ENCODE measurements at places on chromosomes 2 and 18. TPM values are rescaled to one million over a fixed set of nuclear protein-coding genes. Genes with fewer than 3 reads are reported as not detected.

IGFBP5 gene
- not detected for total RNA-seq

CHRNG gene
- total RNA-seq, result not detected

COL6A3 gene
- 7.0 TPM for total RNA-seq

DYNAP gene
- not detected for total RNA-seq

AQP12B gene
- not detected for total RNA-seq

CCDC121 gene
- 0.20 TPM for total RNA-seq

- peaks cover 4% of the 10 kb centered on the region for H3K27me3 ChIP-seq
- DNase-seq, result no peak
- no peaks in the 10 kb centered on the region for H3K4me1 ChIP-seq
Observed at GRCh38 chr18:10515456-10515855, 10.4 kb upstream of the NAPG start.

- no peaks in the 10 kb centered on the region for H3K4me1 ChIP-seq
- no peaks in the 10 kb centered on the region for H3K36me3 ChIP-seq
- no peaks in the 10 kb centered on the region for H3K27me3 ChIP-seq
Observed at GRCh38 chr2:42974721-42975717, 182.6 kb upstream of the HAAO start.

GRCh38 chr2:224836263-224836662, 120.1 kb upstream of the CCDC195 start:
- H3K36me3 ChIP-seq, result peaks cover 74% of the 10 kb centered on the region
- H3K4me1 ChIP-seq, result no peaks in the 10 kb centered on the region
- DNase-seq, result no peak
- no peaks in the 10 kb centered on the region for H3K27me3 ChIP-seq
- H3K4me3 ChIP-seq, result no peak overlapping the region

GRCh38 chr2:215060861-215061536, 77.4 kb downstream of the ABCA12 start:
- H3K4me1 ChIP-seq, result no peaks in the 10 kb centered on the region
- H3K4me3 ChIP-seq, result no peak overlapping the region
- no peaks in the 10 kb centered on the region for H3K36me3 ChIP-seq
- no peak overlapping the region for H3K27ac ChIP-seq

GRCh38 chr2:181771356-181771755, 91.0 kb upstream of the NEUROD1 start:
- H3K36me3 ChIP-seq, result no peaks in the 10 kb centered on the region
- DNase-seq, result no peak
- H3K27ac ChIP-seq, result no peak overlapping the region
- H3K27me3 ChIP-seq, result no peaks in the 10 kb centered on the region
- no peak overlapping the region for H3K4me3 ChIP-seq

DNA sequence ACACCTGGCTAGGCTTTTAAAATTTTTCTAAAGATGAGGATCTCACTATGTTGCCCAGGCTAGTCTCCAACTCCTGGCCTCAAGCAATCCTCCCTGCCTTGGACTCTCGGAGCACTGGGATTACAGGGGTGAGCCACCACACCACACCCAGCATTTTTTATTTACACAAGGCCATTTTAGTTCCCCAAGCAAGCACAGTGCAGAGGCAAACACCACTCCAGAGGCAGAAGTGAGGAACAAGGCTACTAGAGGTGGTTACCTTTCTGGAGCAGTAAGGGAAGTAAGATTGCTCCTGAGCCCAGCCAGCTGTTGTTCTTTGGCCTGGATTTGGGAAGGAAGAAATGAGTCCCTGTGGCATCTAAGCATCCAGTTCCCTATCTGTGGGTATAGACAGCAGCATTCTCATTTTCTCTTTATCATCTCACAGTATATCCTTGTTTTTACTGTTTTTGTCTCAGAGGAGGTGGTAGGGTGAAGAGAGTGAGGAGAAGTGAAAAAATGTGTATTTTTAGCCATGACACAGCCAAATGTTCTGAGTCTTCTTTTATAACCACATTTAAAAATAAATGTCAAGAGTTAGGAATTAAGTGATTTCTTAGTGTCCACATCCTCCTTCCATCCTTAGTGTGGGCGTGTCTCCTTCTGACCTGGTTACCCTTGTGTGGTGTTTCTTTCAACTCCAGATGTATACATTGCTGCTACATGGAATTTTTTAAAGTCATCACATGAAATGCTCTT, 10.5 kb upstream of the TTC39C start:
- H3K4me3 ChIP-seq, result no peak overlapping the region
- DNase-seq, result no peak
- H3K27ac ChIP-seq, result no peak overlapping the region
- peaks cover 81% of the 10 kb centered on the region for H3K4me1 ChIP-seq

DNA sequence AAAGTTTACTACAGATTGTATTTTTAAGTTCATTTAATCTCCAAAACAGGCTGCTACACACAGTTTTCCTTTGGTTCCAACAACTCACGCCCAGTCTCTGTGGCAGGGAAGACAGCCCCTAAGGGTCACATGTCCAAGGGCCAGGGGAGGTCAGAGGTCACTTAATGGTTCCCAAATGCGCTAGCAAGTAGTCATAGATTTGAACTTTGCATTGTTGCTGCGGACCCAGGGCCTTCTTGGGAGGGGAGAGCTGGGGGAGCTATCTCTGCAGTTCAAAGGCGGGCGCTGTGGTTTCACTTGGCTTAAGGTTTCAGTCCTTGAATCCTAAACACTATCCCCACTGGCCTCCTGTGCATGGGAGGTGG, 74.8 kb upstream of the ZNF532 start:
- H3K27ac ChIP-seq, result no peak overlapping the region
- H3K4me3 ChIP-seq, result no peak overlapping the region
- no peaks in the 10 kb centered on the region for H3K27me3 ChIP-seq
- no peaks in the 10 kb centered on the region for H3K4me1 ChIP-seq

DNA sequence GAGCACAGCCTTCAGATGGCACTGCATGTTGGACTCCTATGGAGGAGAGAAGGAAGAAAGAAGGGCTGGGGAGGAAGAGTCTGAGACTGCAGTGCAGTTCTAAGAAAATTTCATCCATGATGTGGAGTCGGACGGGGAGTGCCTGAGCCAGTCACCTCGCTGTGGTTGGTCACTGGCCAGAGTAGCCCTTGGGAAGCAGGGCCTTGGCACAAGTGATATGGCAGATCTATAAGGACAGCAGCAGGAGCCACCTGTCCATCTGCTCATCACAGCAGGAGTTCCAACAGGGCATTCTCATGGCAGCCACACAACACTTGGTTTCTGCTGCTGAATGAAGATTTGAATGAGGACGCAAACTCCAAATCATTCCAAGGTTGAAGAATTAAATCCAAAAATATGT, 314.8 kb downstream of the CYP26B1 start:
- no peak overlapping the region for H3K27ac ChIP-seq
- H3K4me3 ChIP-seq, result no peak overlapping the region
- H3K36me3 ChIP-seq, result no peaks in the 10 kb centered on the region
- no peak for DNase-seq

DNA sequence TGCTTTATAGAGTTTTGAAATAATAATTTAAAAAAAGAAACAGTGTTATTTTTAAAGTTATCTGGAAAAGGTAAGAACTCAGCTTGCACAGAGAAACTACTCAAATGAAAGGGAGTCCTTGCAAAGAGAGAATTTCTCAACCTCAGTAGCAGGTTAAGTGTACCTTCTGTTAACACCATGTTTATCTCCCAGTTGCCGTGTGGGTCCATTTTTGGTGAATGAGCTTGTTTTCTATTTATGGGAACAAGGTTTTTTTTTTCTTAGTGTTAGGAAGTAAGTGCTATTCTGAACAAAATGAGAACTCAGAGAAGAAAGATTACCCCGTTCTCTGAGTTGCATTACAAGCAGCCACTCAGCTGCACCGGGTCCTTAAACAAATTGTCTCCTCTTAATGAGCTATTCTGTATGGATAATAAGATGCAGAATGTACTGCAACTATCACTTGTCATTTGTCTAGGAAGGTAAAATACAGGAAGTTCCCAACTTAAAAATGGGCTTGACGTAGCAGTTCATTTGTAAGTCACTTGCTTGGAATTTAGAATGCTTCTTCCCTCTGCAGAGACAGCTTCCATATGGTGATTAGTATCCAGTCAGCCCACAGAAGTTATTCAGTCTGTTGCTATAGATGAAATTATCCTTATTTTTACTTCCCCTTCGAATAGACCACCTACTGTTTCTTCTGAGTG, 74.9 kb downstream of the LTBP1 start:
- no peak for DNase-seq
- H3K4me3 ChIP-seq, result no peak overlapping the region
- H3K4me1 ChIP-seq, result no peaks in the 10 kb centered on the region
- H3K27me3 ChIP-seq, result peaks cover 5% of the 10 kb centered on the region
- H3K36me3 ChIP-seq, result no peaks in the 10 kb centered on the region
- no peak overlapping the region for H3K27ac ChIP-seq

DNA sequence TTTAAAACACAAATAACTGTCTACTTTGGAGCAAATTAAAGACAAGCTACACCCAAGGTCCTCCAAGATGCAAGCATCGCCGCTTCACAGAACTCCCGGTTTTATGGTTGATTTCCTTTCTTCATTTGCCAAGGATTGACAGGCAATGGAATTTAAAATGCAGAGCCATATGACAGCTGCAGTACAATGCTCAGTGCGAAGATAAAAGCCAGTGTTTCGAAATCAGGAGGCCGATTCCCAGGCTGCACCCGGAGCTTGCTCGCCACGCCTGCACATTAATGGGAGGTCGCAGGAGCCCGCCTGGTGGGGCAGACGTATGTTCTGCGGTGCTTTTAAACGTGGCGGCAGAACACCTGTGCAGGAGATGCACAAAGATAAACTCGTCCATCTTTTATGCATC, 727.6 kb upstream of the SOX11 start:
- no peak overlapping the region for H3K27ac ChIP-seq
- DNase-seq, result no peak
- no peaks in the 10 kb centered on the region for H3K36me3 ChIP-seq
- no peak overlapping the region for H3K4me3 ChIP-seq
- no peaks in the 10 kb centered on the region for H3K4me1 ChIP-seq
- no peaks in the 10 kb centered on the region for H3K27me3 ChIP-seq

GRCh38 chr2:10654069-10654468, 35.7 kb downstream of the NOL10 start:
- H3K36me3 ChIP-seq, result peaks cover 26% of the 10 kb centered on the region
- no peak overlapping the region for H3K4me3 ChIP-seq
- H3K27me3 ChIP-seq, result no peaks in the 10 kb centered on the region
- DNase-seq, result no peak
- peaks cover 13% of the 10 kb centered on the region for H3K4me1 ChIP-seq

DNA sequence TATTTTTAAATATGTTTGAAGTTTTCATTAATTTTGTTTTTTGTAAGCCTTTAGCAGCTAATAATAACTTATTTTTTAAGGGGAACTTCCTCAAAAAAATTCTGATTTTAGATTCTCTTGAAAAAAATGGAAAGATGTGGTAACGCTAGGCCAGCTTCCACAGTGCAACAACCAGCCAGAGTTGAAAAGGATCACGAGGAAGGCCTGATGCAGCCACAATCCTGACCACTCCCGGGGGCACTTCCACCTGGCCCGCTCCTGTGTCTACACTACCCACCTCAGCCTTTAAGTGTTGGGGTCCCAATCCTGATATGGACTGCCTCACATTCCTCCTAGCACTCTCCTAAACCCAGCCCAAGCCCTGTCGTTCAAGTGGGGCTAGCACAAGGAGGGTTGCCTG, 101.1 kb downstream of the TMEM17 start:
- no peak overlapping the region for H3K27ac ChIP-seq
- H3K4me1 ChIP-seq, result no peaks in the 10 kb centered on the region
- no peak overlapping the region for H3K4me3 ChIP-seq
- H3K27me3 ChIP-seq, result no peaks in the 10 kb centered on the region
- no peaks in the 10 kb centered on the region for H3K36me3 ChIP-seq

DNA sequence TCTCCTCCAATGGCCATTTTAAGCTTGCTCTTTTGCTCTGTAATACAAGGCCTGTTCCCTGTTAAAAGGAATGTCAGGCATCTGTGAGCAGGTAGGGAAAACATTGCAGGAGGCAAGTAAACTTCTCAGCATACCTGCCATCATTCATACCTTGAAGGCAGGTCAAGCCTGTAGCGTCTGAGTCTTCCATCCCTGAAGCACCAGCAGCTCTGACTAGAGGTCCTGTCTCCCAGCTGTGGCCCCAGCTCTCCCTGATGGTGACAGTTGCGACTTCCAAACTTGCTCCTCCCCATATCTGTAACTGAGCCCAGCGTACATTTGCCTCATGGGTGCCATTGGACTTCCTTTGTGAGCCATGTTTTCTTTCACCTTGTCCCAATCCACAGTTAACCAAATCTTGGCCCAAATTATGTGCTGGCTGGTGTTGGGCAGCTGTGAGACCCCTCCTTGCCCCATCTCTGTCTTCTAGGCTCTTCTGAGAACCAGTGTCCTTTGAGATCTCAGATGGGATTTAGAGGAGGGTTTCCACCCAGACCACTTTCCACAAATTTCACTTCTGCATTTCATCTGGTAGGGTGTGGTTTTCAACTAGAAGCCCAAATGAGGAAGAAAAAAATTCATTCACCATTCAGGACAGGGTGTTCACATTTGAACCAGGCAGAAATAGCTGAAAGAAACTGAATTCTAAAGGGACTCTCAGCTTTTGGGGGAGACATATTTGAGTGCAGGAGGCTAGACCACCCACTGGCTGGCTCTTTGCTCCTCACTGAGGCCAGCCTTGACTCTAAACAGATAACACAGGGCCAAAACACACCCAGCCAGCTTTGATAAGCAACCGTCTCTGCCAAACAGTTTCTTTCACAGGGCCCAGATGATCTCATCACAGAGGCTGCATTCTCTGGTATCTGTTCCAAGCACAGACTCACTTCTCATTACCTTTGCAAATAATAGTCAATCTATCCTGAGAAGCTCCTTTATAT, 66.4 kb upstream of the MSH2 start:
- H3K27me3 ChIP-seq, result no peaks in the 10 kb centered on the region
- no peak overlapping the region for H3K4me3 ChIP-seq
- H3K36me3 ChIP-seq, result no peaks in the 10 kb centered on the region
- DNase-seq, result no peak
- H3K4me1 ChIP-seq, result no peaks in the 10 kb centered on the region

GRCh38 chr2:96575785-96576456, 39.4 kb downstream of the ARID5A start:
- no peaks in the 10 kb centered on the region for H3K36me3 ChIP-seq
- no peaks in the 10 kb centered on the region for H3K4me1 ChIP-seq
- no peak overlapping the region for H3K27ac ChIP-seq
- no peaks in the 10 kb centered on the region for H3K27me3 ChIP-seq

GRCh38 chr2:165587335-165587938, 117.9 kb downstream of the CSRNP3 start:
- no peak for DNase-seq
- no peaks in the 10 kb centered on the region for H3K36me3 ChIP-seq
- no peak overlapping the region for H3K27ac ChIP-seq

DNA sequence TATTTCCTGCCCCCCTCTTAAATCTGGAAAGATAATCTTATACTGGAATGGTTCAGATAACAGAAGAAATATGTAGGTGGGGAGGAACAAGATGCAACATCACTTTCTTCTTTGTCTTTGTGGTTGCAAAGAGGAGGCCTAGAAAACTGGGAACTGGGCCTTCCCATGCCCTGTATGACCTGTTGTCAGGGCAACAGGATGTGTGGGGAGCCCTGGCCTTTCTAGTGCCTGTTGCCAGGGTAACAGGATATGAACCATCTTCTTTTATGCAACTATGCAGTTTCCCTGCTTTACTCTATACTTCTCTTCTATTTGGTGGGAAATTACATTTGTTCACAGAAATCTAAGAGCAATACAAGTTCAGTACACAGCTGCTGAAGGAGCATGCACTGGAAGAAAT, 79.8 kb upstream of the PDE1A start:
- no peak for DNase-seq
- H3K4me3 ChIP-seq, result no peak overlapping the region
- no peaks in the 10 kb centered on the region for H3K4me1 ChIP-seq
- no peak overlapping the region for H3K27ac ChIP-seq
